ENCODE measurements at places on chromosomes 7 and 10.

GRCh38 chr7:7159063-7159658 lies 23.2 kb upstream of the C1GALT1 start:
- DNase-seq = peak; percentile 30

- no peak for DNase-seq
These were observed 112.8 kb downstream of the JCAD start for GRCh38 chr10:29946614-29946952.

DNA sequence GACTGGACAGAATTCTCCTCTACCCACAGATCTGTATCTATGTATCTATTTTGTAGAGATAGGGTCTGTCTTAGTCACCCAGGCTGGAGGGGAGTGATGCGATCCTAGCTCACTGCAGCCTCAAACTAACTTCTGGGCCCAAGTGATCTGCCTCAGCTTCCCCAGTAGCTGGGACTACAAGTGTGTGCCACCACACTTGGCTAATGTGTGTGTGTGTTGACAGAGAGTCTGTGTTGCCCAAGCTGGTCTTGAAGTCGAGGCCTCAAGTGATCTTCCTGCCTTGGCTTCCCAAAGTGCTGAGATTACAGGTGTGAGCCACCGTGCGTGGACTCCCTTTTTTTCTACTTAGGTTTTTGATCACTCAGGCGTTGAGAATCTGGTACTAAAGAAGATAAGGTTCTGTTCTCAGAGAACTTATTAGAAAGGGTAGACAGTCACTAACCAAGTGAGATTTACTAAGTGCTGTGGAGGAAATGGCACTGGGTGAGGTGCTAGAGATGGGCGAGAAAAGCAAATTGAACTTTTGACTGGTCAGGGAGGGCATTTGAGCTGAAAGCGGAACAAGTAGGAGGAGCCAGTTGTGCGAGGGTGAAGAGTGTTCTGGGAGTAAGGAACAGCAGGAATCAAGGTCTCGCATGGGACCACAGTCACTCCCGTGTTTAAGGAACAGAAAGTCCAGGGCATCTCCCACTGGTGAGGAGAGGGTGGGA lies 18.0 kb downstream of the NDUFB2 start:
- no peak for DNase-seq

DNA sequence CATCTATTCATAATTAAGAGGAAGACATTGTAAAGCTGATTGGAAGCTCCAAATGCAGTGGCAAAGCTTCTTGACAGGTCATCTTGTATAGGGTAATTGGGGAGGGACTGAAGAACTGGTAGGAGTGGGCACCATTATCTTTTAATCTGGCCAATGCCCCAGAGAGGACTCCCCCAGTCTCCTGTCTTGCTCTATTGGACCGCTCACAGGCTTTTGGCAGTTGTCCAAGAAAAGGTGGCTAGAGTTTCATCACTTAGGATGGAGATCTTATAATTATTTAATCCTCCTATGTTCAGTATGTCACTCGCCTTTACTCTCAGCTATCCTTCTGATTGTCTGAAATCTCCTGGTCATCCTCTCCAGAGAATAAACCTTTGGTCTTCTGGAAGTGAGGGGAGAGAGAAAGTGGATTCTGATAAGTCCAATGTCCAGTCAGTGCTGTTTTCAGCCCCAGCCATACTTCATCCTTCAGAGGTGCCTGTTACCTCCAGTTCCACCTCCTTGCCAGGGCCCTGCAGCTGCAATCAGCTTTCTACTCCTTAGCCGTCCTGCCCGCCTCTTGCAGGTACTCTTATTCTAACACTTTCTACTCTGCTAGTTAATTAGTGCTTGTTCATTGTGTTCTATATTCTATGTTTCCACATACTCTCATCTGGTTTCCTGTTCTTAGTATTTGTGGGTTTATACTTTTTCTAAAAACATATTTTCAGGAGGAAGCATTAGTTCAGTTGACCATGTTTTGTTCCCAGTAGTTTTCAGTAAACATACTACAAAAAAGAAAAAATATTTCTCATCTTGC lies 241.6 kb downstream of the NSUN6 start:
- DNase-seq = no peak

GRCh38 chr7:135188298-135188984 lies 17.9 kb upstream of the CYREN start:
- DNase-seq = no peak

GRCh38 chr7:134916171-134916883 lies 70.0 kb upstream of the AGBL3 start:
- no peak for DNase-seq

GRCh38 chr10:119370972-119371703 lies 163.8 kb downstream of the GRK5 start:
- DNase-seq = peak; percentile 95

GRCh38 chr10:94042001-94042833 lies 48.5 kb downstream of the PLCE1 start:
- peak; percentile 91 for DNase-seq

GRCh38 chr7:142425281-142425680 lies 167.4 kb upstream of the PRSS58 start:
- no peak for DNase-seq

DNA sequence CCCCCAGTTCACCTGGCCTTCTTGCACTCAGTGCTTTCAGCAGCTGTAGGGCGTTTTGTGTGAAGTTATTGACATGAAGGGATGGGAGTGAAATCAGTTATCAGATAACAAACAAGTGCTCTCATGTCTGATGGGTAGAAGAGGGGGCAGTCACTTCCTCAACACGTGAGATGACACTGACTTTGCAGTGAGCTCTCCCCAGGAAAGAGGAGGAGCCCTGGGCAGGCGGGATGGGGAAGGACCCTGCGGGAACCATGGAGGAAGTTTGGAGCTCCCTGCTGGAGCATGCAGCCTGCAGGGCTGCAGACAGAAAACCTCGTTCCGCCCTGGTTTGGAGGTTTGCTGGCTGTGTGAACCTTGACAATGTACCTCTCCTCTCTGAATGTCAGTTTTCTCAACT lies 38.7 kb downstream of the GPR26 start:
- no peak for DNase-seq

DNA sequence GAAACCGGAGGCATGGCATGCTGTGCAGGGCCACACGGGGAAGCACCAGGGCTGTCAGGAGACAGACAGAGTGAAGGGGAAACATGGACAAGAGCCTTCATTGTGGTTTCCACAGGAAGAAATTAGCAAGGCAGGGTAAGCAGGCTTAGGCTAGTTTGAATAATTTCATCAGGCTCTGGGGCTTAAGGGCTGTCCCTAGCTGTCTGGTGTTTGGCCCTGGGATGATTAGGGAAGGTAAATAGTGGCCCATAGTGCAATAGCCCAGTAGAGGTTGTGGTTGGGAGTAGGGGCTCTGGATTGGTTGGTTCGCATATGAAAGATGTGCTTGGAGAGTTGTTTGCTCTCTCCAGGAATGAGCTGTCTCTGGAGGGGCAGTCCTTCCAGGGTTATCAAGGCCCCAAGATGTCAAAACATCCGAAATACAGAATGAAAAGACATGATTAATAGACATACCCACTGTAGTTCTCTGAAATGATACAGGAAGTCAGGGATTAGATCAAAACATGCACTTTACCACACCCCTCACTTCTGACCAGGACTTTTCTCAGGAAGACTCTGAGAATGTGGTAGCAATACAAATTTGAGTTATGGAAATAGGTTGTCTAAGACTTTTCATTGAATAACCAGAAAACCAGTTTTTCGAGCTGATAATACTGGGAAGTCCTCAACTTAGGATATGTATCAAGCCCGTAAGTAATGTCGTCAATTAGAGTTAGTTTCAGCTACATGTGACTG lies 224.9 kb upstream of the NFE2L3 start:
- DNase-seq = no peak

DNA sequence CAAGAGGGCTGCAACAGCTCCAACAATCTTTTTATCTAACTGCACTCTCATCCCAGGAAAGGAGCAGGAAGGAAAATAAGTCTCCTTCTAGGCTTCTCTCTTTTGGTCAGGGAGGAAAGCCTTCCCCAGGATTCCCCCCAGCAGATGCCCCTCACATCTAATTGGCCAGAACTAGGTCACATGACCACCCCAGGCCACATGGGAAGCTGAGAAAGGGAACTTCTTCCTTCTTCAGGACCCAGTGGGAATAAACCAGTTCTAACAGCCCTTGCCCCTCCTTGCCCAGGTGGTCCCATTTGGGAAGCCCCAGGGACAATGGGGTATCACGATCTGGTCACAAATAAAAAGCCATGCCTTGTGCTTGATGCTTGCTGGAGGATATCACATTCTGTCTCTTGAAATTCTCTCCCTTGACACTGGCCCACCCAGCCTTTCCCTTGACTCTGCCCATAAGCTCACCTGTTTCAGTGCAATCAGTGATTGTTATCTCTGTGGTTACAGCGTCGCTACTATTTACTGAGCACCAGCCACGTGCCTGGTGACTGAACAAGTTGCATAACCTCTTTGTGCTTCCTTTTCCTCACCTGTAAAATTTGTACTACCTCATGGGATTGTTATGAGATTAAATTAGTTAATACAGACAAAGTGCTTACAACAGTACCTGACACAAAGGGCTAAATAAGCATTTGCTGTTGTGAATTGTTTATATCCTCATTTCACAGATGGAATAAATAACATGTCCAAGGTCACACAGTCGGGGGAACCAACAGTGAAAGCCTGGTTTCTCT lies 9.0 kb upstream of the TACR2 start:
- DNase-seq = no peak

- no peak for DNase-seq
These were observed 283.5 kb upstream of the PPP2R2D start for GRCh38 chr10:131617113-131617858.

GRCh38 chr7:50959991-50960390 lies 177.3 kb upstream of the GRB10 start:
- no peak for DNase-seq

DNA sequence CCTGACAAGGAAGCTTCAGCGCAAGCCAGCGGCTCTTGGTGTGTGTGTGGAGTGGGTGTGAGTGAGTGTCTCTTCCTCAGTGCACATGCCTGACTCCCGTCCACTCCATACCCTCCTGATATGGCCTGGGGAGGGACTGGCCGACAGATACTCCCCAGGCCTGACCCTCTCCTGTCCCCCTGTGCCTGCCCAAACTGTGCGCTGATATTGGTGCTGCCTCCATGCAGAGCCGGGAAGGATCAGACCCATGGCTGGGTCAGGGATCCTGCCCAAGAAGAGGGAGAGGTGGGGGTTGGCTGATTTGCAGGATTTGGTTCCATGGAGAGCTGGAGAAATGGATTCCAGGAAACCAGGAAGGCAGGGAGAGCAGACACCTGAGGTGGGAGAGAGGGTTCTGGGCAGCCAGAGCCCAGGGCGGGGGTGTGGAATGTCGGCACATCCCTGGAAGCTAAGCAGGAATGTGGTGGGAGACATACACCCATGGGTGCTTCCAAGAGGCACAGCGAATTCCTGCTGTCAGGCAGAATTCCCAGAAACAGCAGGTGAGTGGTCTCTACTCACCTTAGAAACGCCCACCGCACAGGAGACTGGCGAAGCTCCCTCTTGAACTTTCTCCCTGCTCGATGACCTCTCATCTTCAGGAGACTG lies 6.3 kb downstream of the CALML5 start:
- DNase-seq = no peak

- no peak for DNase-seq
These were observed 24.6 kb upstream of the AKAP9 start for GRCh38 chr7:91916051-91916440.

GRCh38 chr10:68759223-68759863 lies 38.3 kb downstream of the CCAR1 start:
- no peak for DNase-seq
